ENCODE measurements at places on chromosomes 4 and X. TPM values are rescaled to one million over a fixed set of nuclear protein-coding genes. Genes with fewer than 3 reads are reported as not detected.

DNA sequence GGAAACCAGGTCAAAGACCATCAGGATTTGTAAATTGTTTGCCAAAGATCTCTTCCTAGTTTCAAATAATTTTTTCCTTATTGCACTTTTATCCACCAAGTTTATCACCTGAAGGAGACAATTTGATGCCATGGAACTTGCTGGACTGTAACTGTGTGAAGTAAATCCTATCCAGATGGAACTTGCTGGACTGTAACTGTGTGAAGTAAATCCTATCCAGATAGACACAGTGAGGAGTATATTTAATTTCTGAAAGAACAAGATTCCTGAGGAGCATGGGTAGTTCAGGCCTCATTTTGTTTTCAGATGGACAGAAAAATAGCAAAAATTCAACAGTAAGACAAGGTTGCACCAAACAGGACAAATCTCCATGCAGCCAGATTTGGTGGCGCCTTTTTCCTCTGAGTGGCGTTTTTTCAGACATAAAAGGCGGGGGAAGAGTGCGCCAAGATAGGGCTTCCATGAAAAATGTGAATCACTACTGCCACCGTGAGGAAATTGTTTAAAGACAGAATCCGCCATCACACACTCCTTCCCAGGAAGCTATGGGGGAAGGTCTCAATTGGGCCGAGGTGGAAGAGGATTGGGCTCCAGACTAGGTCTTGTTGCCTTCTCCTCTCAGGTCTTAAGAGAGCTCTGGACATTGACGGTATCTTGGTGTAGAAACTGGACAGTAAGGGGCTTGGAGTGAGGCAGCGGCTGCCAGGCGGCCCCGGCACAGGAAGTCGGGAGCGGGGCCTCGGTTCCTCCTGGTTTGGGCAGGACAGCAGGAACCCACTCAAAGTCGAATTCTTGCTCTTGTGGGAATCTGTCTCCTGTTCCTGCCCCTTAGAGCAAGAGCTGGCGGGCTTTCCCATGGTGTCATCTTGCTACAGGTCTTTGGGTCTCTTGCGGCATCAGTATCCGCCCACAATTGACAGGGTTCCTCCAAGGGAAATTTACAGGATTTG lies 234.7 kb downstream of the OR13H1 start:
- DNase-seq, result no peak

- no peak for DNase-seq
Observed at GRCh38 chrX:8921615-8922014, 112.3 kb downstream of the FAM9B start.

DNA sequence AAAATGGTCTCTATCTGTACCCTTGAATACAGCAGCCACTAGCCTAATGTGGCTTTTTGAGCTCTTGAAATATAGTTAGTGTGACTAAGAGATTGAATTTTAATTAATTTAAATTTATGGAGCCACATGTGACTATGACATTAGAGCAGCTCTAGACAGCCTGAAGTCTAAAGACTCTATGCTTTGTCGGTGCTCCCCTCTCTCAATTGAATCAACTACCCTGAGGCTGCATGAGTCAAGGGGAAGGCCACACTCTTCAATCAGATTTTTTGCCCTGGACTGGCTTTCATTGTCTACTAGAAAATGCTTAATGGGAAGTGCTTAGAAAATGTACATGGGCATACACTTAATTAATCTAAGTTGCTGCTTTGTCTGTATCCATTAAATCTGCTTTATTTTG lies 11.7 kb downstream of the TLR7 start:
- DNase-seq, result no peak

DNA sequence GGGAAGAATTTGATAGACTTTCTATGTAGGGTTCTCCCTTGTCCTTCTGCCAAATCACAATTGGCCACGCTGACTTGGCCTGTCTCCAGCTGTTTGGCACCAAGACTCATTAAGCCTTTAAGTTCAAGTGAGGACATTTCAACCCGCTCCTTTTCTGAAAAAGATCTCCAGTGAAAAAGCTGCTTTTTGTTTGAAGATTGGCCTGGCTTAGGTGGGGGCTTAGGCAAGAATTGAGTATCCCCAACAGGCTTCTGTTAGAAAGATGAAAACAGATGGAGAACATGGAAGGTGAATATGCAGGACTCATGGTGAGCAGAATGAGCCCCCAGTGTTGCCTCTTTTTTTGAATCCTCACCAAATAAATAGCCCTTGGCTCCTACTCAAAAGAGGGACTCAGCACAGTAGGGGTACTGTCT lies 28.5 kb upstream of the LIMCH1 start:
- no peak for DNase-seq

The TRIM75 gene
- not detected for polyA plus RNA-seq

All from left renal pelvis (tissue), 4 donors.